ENCODE measurements at places on chromosomes 7 and 10.

DNA sequence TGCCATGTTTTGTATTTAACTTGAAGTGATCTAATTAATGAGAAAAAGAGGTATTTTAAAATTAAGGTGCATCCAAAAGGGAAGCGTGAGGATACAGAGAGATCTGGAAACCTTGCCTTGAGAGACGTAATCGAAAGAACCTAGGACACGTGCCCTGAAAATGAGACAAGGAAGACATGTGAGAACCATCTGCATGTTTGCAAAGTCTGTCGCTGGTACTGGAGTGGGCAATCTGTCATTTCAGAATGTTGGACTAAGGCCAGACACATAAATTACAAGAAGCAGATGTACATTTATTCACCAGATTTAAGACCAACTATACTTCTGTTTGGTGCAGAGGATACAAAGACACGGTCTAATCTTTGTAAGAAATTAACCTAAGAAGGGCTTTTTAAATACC, 9.2 kb downstream of the AGR2 start:
- DNase-seq = no peak

DNA sequence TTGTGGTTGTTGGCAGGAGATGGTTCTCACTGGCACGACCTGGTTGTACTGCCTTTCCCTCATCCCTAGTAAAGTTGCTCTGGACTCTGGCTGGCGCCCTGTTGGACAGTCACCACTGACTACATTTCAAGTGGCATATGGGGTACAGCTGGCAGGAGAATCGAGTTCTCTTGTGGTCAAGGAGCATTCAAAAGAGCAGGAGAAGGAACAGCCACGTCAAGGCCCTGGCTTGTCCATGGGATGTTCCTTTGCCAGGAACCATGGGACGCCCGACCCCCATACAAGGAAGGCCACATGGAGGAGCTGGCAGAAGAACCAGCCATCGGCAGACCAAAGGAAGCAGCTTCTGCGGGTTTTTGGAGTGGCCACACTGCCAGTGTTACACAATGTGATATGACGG, 87.0 kb upstream of the SLC25A13 start:
- no peak for DNase-seq

- no peak for DNase-seq
Observed at GRCh38 chr10:22620140-22620857, 94.1 kb downstream of the PIP4K2A start.

GRCh38 chr10:13037832-13038231, 36.3 kb upstream of the CCDC3 start:
- no peak for DNase-seq

DNA sequence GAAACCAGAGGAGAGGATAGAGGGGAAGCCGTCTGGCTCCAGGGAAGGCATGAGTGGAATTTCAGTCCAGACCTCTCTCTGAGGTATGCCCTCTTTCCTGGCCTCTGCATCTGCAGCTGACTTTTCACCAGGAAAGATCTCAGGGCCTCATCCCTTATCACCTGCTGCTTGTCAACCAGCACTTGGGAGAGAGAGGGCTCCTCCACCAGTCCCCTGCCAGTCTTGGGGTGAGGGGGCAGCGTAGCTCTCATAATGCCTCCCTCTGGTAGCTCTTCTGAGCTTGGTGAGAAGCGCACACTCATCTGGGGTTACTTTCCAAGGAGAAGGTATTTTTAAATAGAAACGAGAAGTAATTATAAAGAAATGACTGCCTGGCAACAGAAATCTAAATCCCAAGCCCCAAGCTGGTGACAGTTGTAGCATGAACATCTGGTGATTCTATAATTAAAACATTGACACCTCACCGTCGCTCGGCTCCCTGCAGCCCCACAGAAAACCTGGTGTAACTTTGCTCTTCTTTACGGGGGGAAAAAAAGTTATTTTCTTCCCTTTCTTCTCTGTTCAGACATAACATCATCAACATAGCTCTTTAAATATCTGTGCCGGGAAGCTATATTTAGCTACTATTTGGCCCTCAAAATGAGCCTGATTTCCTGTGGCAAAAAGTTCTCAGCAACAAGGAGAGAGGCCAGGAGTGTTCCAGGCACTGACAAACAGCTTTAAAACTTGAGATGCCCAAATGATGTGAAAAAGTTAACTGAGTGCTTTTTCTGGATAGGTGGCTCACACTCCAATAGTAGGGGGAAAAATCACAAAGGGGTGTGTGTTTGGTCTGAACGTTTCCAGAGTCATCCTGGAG, 26.9 kb downstream of the HIP1 start:
- DNase-seq = no peak

- DNase-seq = no peak
Observed at GRCh38 chr7:100752994-100753393, 19.6 kb downstream of the ZAN start.

DNA sequence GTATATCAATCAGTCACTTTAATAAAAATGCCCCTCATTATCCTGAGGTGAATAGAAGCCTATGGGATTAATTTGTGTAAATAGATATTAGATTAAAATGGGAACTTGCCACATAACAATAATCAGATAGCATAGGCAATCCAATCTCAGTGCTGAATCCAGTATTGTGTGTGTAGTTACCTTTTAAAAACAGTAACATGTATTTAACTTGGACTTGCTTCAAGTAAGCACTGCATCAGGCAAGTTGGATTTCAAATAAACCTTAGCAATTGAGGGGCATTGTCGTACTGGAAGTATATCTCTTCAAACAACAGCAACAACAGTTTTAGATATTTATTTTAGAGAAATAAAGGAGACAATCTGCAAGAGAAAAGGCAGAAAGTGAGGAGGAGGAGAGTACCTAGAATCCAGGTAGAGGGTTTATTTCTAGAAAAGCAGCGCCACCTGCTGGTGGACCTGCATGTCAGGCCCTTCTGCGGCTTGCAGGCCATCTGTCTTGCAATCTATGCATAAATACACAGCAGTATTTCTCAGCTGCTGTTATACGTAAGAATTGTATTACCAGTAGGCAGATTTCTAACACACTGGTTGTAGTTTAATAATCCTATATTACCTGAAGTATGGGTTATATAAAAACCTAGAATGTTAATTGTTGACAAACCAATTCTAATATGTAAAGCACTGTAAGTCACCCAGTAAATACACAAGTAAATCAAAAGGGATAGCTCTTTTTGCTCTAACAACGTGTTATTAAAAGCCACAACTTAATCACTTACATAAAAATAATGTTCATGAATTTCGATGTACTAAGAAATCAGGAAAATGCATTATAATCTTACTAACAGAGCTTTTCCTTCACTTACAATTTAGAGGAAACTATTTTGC, 652.8 kb downstream of the KCNMA1 start:
- DNase-seq = peak; percentile 30

- no peak for DNase-seq
Observed at GRCh38 chr10:131777162-131777561, 123.6 kb upstream of the PPP2R2D start.

DNA sequence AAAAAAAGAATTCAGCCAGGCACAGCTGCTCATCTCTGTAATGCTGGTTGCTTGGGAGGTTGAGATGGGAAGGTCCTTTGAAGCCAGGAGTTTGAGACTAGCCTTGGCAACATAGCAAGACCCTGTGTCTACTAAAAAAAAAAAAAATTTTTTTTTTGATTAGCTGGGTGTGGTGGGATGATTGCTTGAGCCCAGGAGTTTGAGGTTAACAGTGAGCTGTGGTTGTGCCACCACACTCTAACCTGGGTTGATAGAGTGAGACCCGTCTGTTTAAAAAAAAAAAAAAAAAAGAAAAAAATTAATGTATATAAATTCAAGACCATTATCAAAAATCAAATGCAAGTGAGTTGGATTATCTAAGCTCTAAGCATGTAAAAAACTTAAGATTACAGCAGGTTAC, 5.7 kb downstream of the WAC start:
- DNase-seq = no peak

DNA sequence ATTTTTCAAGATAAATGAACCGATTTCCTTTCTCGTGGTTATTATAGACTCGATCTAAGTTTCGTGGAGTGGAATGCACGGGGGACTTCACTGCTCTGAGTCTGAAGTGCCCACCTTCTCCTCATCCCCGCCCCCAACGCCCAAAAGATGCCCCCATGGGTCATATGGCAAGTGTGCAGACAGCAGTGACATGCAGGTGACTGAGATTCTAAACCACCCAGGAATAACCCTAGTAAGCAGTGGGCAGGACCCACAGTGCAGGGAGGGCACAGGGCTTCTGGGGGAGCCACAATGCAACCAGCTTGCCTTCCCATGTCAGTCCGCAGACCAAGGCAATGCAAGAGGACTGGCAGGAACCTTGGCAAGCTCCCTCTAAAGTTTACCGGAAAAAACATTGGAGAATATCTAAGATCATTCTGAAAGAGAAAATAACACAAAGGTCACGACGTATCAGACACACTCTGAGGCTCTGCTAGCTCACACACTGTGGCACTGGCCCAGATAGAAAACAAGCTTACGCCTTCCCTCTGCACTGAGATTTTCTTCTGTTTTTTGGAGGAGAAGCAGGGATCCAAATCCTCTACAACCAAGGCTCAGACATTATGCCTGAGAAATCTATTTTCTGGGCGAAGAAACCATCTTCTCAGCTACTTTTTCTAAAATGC, 239.6 kb downstream of the MAD1L1 start:
- DNase-seq = no peak

DNA sequence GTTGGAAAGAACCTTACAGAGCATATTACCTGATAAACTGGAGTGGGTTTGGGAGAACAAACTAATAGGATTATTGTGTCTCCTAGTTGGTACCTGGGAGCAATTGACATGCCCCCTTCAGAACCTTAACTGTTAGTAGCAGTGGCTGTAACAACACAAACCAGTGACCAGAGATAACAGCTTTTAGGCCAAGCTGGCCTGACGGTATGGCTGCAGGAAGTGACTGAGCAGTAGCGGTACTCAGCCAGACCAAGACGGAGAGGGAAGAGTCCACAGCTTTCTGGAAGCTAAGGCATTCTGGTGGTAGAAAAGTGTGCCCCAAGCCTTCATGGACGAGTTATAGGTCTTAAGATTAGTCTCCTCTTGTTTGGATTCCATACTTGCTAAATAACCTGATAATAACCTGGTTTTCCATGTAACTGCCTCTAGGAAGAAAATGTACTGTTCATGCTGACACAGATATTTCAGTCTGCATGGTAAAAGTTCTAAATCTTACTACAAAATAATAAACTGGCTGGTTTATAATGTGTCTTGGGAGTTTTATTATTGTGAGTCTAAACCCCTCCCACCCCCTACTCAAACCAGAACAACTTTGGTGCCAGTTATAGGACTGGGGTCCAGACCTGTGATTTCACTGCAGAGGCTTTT, 11.3 kb downstream of the NOLC1 start:
- no peak for DNase-seq

- no peak for DNase-seq
Observed at GRCh38 chr7:49643321-49643720, 130.1 kb upstream of the VWC2 start.

DNA sequence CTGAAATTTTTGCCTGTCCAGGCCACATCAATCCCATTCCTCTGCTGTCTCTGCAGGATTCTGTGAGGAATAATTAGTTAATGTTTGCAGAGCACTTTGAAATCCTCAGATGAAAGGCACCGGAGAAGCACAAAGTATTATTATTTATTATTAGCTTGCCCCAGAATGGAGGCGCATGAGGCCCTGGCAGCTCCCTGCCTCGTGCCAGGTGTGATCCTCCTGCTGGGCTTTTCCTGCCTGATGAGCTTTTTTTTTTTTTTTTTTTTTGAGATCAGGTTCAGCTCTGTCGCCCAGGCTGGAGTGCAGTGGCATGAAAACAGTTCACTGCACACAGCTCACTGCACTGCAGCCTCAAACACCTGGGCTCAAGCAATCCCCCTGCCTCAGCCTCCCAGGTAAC, 65.2 kb downstream of the TCF7L2 start:
- DNase-seq = no peak

DNA sequence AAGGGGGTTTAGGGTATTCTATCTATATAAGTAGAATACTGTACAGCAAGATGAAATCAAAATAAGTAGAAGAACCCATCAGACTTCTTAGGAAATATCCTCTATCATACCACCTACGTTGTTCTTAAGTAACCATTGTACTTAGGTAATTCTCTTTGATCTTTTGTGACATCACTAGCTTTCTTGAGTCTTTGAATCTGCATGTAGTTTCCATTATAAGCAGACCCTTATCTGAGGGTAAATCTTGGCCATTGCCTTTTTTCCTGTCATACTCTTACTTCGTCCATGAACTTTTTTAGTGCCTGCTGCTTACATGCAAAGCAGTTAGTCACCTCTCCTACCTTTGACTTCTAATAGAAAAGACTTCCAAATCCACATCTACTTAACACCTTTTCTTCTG, 49.0 kb downstream of the WAC start:
- no peak for DNase-seq

All from CMK (cell line).